ENCODE measurements at places on chromosomes 5 and 9. TPM values are rescaled to one million over a fixed set of nuclear protein-coding genes. Genes with fewer than 3 reads are reported as not detected.

- no peak for DNase-seq
- H3K36me3 ChIP-seq: no peaks in the 10 kb centered on the region
- H3K4me1 ChIP-seq: peaks cover 34% of the 10 kb centered on the region
- no peak overlapping the region for H3K4me3 ChIP-seq
Measured at GRCh38 chr9:76365028-76365427, 29.2 kb downstream of the RFK start.

The ADAMTS19 gene
- total RNA-seq: not detected

DNA sequence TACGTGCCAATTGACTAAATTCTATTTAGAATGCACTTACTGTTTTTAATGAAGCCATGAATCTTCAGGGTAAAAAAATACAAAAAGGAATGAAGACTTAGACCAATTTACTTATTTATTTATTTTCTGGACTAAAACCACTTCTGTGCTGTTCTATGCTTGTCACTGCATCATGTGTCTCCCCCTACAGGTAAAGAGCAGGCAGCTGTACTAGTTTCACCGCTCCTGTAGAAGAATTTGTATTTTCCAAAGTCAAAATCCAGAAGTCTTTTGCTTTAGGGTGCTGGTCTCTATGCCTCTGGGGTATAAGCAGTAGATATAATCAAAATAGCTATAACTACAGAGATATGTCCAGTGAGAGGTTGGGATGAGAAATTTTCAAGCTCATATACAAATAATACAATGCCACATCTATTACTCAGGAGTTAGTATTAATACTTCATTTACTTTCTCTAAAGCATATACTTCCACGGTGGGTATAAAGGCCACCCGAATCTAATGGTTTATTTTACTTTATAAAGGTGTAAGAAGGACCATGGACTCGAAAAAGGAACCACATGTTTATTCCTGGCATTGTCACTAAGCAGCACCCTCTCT is 591.5 kb downstream of the RAB3C start:
- H3K4me1 ChIP-seq: peaks cover 4% of the 10 kb centered on the region
- H3K36me3 ChIP-seq: no peaks in the 10 kb centered on the region
- H3K27me3 ChIP-seq: no peaks in the 10 kb centered on the region
- DNase-seq: peak; percentile 46
- no peak overlapping the region for H3K27ac ChIP-seq

GRCh38 chr5:53779541-53779981 is 219.1 kb downstream of the NDUFS4 start:
- peak overlapping the region; percentile 73 for H3K27ac ChIP-seq
- H3K4me1 ChIP-seq: peaks cover 27% of the 10 kb centered on the region
- no peak overlapping the region for H3K4me3 ChIP-seq
- no peaks in the 10 kb centered on the region for H3K27me3 ChIP-seq
- no peaks in the 10 kb centered on the region for H3K36me3 ChIP-seq

DNA sequence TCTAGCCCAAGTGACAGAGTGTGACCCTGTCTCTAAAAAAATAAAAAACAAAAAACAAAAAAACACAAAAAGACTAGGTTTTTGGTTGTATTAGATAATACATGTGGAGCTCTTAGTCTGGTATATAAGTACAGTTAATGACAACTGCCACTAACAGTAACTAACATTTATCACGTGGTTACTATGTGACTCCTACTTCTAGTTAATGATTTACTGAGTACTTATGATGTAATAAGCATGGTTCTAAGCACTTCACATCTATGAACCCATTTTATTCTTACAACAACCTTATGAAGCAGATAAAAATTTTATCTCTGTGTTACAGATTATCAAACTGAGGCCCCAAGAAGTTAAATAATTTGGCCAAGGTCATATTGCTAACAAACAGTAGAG is 6.1 kb upstream of the TMEFF1 start:
- H3K4me3 ChIP-seq: no peak overlapping the region
- H3K36me3 ChIP-seq: no peaks in the 10 kb centered on the region
- H3K27ac ChIP-seq: no peak overlapping the region
- no peaks in the 10 kb centered on the region for H3K27me3 ChIP-seq
- no peak for DNase-seq

DNA sequence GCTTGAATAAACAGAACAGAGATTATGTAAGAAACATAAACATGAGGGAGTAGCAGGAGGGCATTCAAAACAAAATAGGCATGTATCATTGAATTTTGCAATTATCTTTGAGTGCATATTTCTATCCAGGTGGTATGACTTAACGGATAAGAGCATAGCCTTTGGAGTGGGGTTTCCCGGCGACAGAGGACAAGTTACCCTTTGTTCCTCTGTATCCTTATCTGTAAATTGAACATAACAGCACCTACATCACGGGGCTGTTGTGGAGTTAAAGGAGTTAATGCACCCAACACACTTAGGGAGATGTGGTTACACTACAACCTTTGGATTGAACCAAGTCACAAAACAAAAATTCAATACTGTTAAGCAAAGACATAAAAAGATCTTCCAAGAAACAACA is 314.6 kb upstream of the KIF2A start:
- DNase-seq: no peak
- H3K36me3 ChIP-seq: no peaks in the 10 kb centered on the region
- H3K27me3 ChIP-seq: peaks cover 7% of the 10 kb centered on the region
- H3K4me1 ChIP-seq: no peaks in the 10 kb centered on the region
- no peak overlapping the region for H3K27ac ChIP-seq

- H3K27ac ChIP-seq: peak overlapping the region; percentile 93
- H3K4me1 ChIP-seq: peaks cover 31% of the 10 kb centered on the region
- H3K36me3 ChIP-seq: no peaks in the 10 kb centered on the region
Measured at GRCh38 chr5:145925353-145925752, 11.0 kb upstream of the SH3RF2 start.
